ENCODE measurements at places on chromosomes 13 and 19.

GRCh38 chr19:39127812-39128515 is 2.4 kb downstream of the PAK4 start:
- DNase-seq = peak; percentile 45

- no peak for DNase-seq
Observed at GRCh38 chr19:3374369-3375112, 8.2 kb downstream of the NFIC start.

DNA sequence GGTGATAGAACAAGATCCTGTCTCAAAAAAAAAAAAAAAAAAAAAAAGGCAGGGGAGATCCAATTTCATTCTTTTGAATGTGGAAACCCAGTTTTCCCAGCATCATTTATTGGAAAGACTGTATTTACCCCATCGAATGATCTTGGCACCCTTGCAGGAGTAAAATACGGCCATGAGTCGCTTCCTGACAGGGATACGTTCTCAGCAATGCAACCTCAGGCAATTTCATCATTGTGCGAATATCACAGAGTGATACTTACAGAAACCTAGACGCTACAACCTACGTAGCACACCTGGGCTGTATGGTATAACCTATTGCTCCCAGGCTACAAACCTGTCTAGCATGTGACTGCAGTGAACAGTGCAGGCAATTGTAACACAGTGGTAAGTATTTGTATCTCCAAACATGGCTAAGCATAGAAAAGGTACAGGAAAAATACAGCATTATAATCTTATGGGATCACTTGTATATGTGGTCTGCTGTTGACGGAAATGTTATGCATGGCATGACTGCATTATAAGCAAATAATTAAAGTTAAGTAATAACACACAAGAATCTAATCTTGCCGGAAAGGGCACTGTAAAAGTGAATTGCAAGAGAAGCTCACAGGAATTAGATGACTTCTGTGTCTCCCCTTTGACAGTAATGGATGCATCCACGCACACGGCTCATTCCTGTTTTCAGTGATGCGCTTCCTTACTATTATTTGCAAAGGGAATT is 24.1 kb downstream of the RFX2 start:
- no peak for DNase-seq

DNA sequence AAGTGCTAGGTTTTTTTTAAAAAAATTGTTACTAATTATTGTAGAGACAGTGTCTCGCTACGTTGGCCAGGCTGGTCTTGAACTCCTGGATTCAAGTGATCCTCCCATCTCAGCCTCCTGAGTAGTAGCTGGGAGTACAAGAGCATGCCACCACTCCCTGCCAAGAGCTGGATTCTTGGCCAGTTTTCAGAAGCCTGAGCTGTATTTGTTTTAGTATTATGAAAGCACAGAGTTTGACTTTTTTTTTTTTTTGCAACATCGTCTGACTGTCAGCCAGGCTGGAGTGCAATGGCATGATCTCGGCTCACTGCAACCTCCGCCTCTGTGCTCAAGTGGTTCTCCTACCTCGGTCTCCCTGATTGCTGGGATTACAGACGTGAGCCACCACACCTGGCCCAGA is 7.0 kb downstream of the ARMC6 start:
- no peak for DNase-seq

DNA sequence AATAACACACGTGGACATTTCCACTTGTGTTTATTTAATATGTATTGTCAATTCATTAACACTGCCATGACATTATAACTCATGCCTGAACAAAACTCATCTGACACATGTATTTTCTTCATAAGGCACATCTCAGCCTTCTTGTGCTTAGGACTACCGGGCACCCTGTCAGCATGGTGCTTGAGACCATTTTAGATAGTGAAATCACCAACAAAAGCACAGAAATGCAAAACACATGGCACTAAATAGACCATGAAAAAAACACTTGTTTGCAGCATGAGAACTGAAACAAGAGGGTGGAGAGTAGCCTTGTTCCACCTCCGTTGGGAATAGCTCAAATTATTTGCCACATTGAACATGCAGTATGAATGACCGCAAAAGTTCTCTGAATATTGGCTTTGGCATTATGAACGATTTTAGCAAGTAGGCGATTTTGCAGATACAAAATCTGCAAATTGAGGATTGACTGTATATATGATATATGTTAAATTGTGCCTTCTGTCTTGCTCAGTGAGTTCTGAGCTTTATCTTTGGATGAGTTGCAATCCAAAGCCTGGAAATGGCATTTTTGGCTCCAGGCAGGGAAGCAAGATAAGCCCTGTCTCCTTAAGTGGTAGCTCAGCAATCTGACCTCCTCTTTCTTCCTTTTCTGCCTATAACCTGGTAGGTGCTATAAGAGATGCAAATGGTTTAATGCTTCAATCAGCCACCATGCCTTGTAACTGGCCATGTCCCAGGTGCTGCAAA is 328.2 kb downstream of the HS6ST3 start:
- DNase-seq = no peak

- DNase-seq = peak; percentile 70
Observed at GRCh38 chr13:73286942-73287620, 228.3 kb downstream of the KLF5 start.

GRCh38 chr13:113047587-113047986 is 58.0 kb upstream of the F7 start:
- no peak for DNase-seq

- DNase-seq = peak; percentile 28
Observed at GRCh38 chr13:94433055-94433961, 46.2 kb downstream of the DCT start.

DNA sequence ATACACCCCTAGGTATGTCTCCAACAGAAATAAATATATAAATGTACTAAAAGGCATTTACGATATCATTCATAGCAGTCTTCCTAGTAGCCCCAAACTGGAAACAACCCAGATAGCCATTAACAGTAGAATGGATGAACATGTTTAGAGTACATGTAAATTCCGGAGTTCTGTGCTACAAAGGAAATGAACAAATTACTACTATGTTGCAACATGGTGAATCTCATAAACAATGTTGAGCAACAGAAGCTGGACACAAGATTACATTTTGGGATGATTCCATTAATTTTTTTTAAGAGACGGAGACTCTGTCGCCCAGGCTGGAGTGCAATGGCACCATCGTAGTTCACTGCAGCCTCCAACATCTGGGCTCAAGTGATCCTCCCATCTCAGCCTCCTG is 5.9 kb upstream of the SLC7A10 start:
- DNase-seq = no peak

DNA sequence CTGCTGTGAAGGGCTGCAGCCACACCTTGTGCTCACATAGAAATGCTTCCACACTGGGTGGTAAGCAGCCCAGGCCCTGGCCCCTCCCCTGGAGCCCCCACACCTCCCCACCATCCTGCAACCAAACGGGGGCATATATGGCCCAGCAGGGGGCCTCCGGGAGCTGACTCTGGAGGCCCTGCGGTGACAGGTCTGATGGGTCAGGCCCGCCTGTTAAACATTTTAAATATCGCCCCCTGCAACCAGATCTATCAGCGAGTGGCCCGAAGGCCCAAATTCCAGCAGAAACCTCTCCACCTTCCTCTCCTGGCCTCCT is 48.0 kb upstream of the KATNAL1 start:
- DNase-seq = no peak

DNA sequence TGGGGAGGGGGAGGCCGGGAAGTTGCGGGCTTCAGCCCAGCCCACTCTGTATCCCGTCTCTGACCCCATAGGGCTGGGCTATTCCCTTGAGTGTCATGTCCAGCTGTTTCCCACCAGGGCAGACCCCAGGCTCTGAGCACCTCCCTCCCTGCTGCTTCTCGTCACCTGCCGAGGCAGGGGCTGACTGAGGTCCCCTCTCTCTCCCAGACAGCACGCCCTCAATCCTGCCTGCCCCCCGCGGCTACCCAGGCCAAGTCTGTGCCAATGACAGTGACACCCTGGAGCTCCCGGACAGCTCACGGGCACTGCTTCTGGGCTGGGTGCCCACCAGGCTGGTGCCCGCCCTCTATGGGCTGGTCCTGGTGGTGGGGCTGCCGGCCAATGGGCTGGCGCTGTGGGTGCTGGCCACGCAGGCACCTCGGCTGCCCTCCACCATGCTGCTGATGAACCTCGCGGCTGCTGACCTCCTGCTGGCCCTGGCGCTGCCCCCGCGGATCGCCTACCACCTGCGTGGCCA is 625 bp downstream of the F2RL3 start:
- DNase-seq = no peak

DNA sequence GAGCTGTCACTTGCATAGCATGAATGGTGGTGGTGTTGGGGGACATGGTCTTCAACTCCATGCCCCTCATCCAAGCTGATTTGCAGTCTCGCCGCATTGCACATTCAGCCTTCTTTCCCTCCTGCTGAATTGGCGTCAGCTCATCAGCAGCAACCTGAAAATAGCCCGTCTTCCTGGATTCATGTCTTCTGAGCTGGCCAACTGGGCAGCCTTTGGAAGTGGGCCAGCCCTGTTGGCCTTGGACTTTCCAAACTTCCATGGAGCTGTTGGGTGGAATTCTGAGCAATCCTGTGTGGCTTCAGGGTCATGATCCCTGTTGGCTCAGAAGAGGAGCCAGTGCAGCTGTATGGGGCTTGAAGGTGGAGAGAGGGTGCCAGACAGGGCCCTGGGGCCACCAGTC is 68.8 kb downstream of the ZNF536 start:
- no peak for DNase-seq

- peak; percentile 34 for DNase-seq
Observed at GRCh38 chr19:18995804-18996241, 37.5 kb downstream of the SUGP2 start.

GRCh38 chr13:97414392-97414791 is 19.6 kb upstream of the RAP2A start:
- DNase-seq = no peak

DNA sequence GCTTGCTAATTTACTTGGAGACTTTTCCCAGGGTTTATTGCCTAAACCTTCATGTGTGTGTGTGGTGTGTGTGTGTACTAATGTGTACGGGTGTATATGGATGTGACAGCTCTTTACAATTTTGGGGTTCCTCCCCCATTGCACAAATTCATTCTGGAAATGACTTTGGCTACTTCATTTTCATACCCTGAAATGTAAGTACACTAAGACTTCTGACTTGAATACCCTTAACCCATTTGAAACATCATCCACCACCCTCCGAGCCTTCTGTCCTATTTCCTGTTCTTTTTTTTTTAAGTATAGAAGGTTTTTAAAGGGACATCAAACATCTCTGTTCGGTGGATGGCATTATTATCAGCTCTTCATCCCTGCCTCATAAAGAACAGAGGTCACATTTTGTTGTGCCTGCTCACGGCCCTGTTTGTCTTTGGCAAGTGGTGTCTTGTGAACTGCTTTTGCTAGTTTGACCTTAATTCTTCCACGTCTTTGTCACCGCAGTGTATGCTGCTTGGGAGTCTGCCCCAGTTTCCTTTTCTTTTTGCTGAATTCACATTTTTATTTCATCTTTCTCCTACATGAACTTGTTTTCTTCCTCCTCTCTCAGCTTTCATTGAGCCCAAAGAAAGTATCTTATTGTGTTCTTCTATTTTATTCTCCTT is 228.3 kb downstream of the FOXO1 start:
- no peak for DNase-seq

- no peak for DNase-seq
Observed at GRCh38 chr13:38255600-38255999, 94.1 kb upstream of the UFM1 start.

DNA sequence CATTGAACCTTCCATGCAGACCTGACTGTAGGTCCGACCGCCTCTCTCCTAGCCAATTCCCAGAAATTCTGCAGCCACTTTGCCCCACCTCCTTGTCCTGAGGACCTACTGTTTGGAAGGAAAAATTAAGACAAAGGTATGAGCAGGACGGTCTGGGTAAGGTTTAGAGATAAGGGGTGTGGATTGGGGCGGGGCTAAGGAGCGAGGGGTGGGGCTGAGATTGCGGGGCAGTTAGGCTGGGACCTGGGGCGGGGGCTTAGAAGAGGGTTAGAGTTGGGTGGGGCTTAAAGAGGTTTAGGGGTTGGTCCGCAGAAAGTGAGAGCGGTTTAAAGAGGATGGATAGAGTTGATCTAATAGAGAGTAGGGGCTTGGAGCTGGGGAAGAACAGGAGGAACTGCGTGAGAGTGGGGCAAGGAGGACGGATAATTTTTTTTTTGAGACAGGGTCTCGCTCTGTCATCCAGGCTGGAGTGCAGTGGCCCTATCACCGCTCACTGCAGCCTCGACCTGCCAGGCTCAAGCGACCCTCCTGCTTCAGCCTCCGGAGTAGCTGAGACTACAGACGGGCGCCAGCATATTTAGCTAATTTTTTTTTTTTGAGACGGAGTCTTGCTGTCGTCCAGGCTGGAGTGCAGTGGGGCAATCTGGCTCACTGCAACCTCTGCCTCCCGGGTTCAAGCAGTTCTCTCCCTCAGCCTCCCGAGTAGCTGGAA is 1.7 kb upstream of the ZNF865 start:
- DNase-seq = peak; percentile 33

- DNase-seq = no peak
Observed at GRCh38 chr13:84077271-84077670, 195.0 kb upstream of the SLITRK1 start.

- peak; percentile 95 for DNase-seq
Observed at GRCh38 chr19:15934332-15935078, at the start of gene CYP4F11. TSS of gene CYP4F11 (minus strand) at chr19:15934529. CDS start at chr19:15934408, 121 bp downstream.

DNA sequence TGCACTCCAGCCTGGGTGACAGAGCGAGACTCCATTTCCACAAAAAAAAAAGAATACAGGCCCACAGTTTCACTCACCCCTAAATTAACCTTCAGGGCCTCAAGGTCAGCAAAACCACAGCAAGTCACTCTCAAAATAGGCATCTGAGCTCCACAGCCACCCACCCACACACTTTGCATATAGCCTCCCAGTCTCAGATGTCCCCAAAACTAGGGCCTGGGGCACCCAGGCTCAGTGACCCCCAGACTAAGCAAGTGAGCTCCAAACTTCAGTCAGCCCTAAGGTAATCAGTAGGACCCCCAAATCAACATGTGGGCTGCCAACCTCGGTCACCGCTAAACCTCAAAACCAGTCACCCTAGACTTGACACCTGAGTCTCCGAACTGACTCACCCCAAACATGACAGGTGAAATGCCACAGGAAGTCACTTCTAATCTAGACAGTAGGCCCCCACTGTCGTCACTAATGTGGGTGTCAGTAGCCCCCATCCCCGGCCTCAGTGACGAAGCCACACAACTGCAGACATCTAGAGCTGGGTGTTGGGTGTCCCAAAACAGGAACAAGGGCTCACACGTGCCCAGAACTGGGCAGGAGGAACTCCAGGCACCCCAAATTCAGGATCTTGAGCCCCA is 13.9 kb downstream of the RABAC1 start:
- peak; percentile 66 for DNase-seq

GRCh38 chr13:31369213-31369612 is 169.4 kb downstream of the B3GLCT start:
- no peak for DNase-seq
